ENCODE measurements at places on chromosomes 1 and 21. TPM values are rescaled to one million over a fixed set of nuclear protein-coding genes. Genes with fewer than 3 reads are reported as not detected.
A peak's percentile ranks its signal among the peaks of the same experiment; 100 is the strongest.

Gene MASP2
- total RNA-seq, result 0.09 TPM

Gene CYP4Z1
- not detected for total RNA-seq

Gene CD1C
- not detected for total RNA-seq

GRCh38 chr1:67355745-67356424 is 48.2 kb downstream of the IL12RB2 start:
- no peak for DNase-seq
- H3K27ac ChIP-seq, result no peak overlapping the region

DNA sequence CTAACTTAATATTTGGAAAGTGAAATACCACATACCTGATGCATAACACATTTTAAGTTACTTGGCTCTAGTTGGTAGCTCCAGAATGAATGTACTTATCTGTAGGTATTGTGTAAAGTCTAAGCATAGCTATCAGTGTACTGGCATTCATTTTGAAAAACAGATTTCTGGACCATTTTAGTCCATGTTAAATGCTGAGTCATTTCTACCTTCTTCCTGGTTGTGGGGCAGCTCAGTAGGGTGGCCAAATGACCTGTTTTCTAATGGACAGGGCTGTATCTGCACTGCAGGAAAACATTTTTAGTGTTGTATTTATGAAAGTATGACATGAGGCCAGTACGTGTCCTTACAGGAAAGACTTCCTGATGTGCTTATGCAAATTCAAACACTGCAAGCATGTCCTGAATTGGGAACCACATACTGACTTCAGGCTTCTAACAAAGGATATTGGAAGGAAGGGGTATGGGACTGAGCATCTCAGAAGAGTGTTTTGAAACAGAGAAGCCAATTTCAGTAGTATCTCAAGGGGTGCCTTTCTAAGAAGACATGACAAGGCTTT is 300.3 kb upstream of the B3GALT2 start:
- H3K36me3 ChIP-seq, result no peaks in the 10 kb centered on the region
- H3K27ac ChIP-seq, result no peak overlapping the region
- no peaks in the 10 kb centered on the region for H3K27me3 ChIP-seq
- no peaks in the 10 kb centered on the region for H3K4me1 ChIP-seq
- no peak for DNase-seq

- H3K4me3 ChIP-seq, result peak within 1 kb of the TSS; percentile 60
- peaks cover 66% of the 10 kb centered on the region for H3K27me3 ChIP-seq
- H3K4me1 ChIP-seq, result no peaks in the 10 kb centered on the region
- H3K27ac ChIP-seq, result no peak within 1 kb of the TSS
- H3K36me3 ChIP-seq, result no peaks in the 10 kb centered on the region
These were observed at the start of gene NIBAN1 for GRCh38 chr1:184974056-184974836. TSS of gene NIBAN1 (minus strand) at chr1:184974508. CDS start at chr1:184974356, 152 bp downstream.

DNA sequence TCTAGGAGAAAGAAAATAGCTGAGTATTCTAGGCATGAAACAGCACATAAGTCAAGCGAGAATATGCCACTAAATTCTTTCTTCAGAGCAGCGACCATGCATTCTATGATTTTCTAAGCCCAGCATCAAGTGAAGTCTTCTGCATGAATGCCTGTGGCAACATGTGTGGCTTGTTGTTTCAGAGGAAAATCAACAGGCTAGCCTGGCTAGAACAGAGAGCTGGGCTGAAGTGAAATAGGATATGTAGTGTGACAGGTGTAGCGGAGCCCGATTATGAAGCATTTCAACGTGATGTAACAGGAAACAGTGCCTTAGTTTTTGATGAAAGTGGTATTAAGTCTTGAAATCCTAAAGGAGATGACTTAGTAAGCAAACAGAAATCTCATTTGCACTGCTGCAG is 7.0 kb downstream of the CSDE1 start:
- peak; percentile 13 for DNase-seq
- no peaks in the 10 kb centered on the region for H3K27me3 ChIP-seq
- H3K4me1 ChIP-seq, result peaks cover 24% of the 10 kb centered on the region
- no peak overlapping the region for H3K4me3 ChIP-seq
- no peak overlapping the region for H3K27ac ChIP-seq

GRCh38 chr1:187262731-187263130 is 434.0 kb downstream of the PLA2G4A start:
- H3K4me3 ChIP-seq, result no peak overlapping the region
- H3K36me3 ChIP-seq, result no peaks in the 10 kb centered on the region
- H3K27ac ChIP-seq, result no peak overlapping the region
- no peaks in the 10 kb centered on the region for H3K4me1 ChIP-seq
- H3K27me3 ChIP-seq, result no peaks in the 10 kb centered on the region

GRCh38 chr1:78918157-78918556 is 88.4 kb downstream of the ADGRL4 start:
- H3K36me3 ChIP-seq, result no peaks in the 10 kb centered on the region
- DNase-seq, result no peak
- H3K4me3 ChIP-seq, result no peak overlapping the region
- no peaks in the 10 kb centered on the region for H3K27me3 ChIP-seq

Measured in neural progenitor cell (in vitro differentiated cells).